Frontal cortex (tissue), 4 donors: ENCODE measurements at places on chromosomes 11 and 22. TPM values are rescaled to one million over a fixed set of nuclear protein-coding genes. Genes with fewer than 3 reads are reported as not detected.

GRCh38 chr22:22556578-22556977, 2.5 kb downstream of the PRAME start:
- no peak for DNase-seq

DNA sequence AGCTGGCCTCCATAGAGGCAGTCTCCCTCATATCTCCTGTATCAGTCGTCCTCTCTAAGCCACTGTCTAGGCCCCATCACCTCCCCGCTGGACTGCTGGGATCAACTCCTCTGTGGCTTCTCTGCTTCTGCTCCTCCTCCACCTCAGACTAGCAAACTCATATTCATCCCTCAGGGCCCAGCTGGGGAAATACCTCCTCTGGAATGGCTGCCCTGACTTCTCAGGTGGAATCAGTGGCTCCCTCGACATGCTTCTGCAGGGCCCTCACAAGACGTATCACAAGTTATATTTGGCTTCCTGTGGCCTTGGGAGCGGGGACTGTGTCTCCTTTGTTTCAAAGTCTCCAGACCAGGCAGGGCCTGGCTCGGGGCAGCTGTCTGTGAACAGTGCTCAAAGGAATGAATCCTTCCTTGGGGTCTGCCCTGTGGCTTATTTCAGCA, 10.0 kb downstream of the SLC29A2 start:
- no peak for DNase-seq

DNA sequence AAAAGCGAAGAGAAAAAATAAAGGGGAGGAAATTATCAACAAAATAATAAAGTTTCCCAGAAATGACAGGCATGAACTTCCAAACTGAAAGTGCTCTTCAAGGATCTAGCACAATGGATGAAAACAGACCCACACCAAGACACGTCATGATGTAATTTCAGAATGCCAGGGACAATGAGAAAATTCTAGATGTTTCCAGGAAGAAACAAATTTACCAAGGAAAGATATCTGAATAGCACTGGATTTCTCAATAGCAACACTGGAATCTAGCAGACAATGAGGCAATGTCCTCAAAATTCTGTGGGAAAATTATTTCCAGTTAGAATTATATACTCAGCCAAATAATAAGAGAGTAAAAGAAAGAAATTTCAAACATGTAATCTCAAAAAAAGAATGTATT, 46.0 kb downstream of the DENND5A start:
- no peak for DNase-seq

- DNase-seq, result no peak
Observed at GRCh38 chr11:75191330-75191717, 40.4 kb downstream of the SLCO2B1 start.

DNA sequence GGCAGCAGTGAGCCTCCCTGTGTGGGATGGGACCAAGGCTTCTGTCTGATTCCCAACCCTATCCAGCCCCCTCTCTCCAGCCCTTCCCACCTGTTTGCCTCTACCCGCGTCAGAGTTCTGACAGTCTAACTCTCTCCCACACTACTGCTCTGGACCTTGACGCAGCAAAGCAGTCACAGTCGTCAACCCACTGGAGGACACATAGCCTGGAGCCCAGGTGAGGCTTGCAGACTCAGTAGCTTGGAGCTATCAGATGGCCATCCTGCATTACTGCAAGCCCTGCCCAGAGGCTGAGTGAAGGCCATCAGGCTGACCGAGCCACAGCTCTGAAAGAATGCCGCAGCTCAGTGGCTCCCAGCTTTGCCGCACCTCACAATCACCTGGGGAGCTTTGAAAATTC, 3.7 kb downstream of the OAF start:
- no peak for DNase-seq

DNA sequence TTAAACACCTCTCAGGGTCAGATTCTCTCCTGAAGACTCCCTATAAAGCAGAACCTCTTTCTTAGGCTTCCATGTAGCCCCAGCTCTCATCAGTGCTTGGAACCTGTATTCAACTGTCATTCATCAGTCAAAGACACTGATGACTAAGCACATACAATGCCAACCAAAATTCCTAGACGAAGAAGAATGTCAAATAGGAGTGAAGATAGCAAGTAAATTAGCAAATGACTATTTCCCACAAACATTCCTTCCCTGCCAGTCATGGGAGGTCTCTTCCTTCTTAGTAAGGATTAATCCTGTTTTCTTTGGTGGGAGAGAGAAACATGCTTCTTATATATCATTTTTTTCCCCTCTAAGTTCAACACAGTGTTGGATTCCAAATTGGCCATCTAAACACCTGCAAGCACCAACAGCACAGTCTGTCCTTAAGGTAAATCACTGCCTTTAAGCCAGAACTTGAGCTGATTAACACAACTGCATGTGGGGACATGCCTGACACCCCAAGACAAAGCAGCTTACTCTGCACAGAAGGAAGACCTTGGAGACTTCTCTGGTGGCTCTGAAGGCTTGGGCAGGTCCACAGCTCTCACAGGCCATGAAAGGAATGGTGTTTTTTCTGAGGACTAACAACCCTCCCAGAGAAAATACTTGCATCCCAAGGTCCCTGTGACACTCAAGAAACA, 47.5 kb upstream of the ME3 start:
- no peak for DNase-seq

GRCh38 chr22:30087611-30088010, 7.3 kb downstream of the HORMAD2 start:
- DNase-seq, result no peak

- DNase-seq, result no peak
Observed at GRCh38 chr11:27201454-27202302, 161.1 kb downstream of the BBOX1 start.

- DNase-seq, result no peak
Observed at GRCh38 chr11:129316781-129317180, 58.9 kb upstream of the BARX2 start.

DNA sequence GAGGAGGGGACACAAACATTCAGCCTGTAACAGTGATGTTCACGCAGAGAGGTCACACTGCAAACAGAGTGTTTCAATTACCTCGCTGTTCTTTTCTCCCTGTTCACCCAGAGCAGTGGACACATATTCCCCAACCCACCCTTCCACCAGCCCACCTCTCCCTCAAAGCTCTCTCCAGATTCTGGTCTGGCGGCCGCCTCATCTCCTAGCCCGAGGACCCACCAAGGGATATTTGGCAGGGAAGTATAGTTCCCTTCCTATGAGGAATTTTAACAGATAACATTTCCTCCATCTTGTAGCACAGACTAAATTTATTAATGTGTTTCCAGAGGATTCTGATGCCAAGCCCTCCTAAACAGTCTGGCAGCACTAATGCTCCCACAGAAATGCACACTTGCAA, 111.0 kb upstream of the LMO1 start:
- DNase-seq, result no peak

DNA sequence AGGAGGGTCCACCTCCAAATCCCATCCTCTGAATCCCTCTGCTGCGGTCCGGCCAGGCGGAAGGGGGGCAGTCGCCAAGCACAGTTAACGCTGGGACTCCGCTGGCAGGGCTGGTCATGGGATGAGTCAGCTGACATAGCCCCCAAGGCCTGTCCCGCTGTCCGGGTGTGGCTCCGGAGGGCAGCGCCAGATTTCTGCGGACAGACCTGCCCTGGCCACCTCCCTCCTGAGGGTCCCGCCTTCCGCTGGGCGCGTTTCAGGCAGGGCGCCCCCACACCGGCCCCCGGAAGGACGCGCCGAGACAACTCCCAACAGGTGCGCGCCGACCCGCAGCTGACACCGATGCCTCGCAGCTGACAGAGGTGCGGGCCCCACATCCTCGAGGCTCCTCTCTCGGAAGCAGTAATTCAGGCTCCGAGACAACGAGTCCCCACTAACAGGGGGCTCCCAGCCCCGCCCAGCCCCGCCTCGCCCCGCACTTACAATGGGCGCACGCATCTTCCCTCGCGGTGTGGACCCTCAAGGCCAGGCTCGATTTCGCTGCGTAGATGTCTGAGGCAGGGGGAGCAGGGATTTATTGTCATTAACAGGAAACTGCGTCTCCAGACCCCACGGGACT, 607 bp downstream of the PLAAT3 start:
- DNase-seq, result peak; percentile 63

Gene GP1BB
- 24.1 TPM for total RNA-seq
